ENCODE measurements at places on chromosomes 1 and 21.
A peak's percentile ranks its signal among the peaks of the same experiment; 100 is the strongest.

GRCh38 chr1:23074012-23074411 lies 54.7 kb downstream of the KDM1A start:
- DNase-seq: peak; percentile 57

DNA sequence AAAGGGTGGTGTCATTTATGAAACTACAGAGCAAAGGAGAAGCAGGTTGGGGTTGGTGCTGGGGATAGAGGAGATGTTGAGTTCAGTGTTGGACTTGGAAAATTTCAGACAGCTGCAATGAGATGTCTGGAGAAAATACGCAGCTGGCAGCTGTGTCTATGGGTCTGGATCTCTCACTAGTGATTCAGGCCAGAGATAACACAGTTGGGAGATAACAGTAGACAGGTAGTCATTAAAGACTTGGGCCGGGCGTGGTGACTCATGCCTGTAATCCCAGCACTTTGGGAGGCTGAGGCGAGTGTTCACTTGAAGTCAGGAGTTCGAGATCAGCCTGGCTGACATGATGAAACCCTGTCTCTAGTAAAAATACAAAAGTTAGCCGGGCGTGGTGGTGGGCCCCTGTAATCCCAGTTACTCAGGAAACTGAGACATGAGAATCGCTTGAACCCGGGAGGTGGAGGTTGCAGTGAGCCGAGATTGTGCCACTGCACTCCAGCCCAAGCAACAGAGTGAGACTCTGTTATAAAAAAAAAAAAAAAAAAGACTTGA lies 2.5 kb upstream of the TFAP2E start:
- DNase-seq: no peak

- DNase-seq: no peak
These were observed 176.0 kb downstream of the C1orf21 start for GRCh38 chr1:184562806-184563205.

- no peak for DNase-seq
These were observed 19.5 kb downstream of the FOXJ3 start for GRCh38 chr1:42315500-42315899.

GRCh38 chr1:9589144-9589718 lies 520 bp downstream of the TMEM201 start:
- peak; percentile 7 for DNase-seq

- DNase-seq: peak; percentile 72
These were observed 180.3 kb upstream of the DMRTA2 start for GRCh38 chr1:50603274-50604271.

GRCh38 chr1:59978511-59978910 lies 51.9 kb upstream of the CYP2J2 start:
- no peak for DNase-seq

GRCh38 chr1:1013922-1014648 lies 788 bp downstream of the ISG15 start:
- peak; percentile 79 for DNase-seq

- DNase-seq: no peak
These were observed 62.1 kb downstream of the HSPG2 start for GRCh38 chr1:21874778-21875547.

GRCh38 chr1:29785554-29785953 lies 549.2 kb downstream of the PTPRU start:
- no peak for DNase-seq

DNA sequence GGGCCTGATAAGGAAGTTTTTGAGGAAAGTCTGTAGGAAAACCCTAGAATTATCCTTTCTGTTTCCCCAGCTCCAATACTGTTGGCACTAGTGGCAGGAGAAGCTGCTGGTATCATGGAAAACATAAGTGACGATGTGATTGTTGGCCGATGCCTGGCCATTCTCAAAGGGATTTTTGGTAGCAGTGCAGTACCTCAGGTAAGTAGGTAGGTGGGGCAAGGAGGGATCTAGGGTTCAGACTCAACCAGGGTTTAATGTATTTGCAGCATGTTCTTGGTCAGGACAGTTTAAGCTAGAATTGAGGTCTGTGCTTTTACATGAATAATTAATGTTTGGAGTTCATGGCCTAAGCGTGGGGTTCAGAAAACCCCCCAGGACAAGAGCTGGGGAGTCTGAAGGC lies 62.1 kb downstream of the KDM1A start:
- DNase-seq: peak; percentile 39

DNA sequence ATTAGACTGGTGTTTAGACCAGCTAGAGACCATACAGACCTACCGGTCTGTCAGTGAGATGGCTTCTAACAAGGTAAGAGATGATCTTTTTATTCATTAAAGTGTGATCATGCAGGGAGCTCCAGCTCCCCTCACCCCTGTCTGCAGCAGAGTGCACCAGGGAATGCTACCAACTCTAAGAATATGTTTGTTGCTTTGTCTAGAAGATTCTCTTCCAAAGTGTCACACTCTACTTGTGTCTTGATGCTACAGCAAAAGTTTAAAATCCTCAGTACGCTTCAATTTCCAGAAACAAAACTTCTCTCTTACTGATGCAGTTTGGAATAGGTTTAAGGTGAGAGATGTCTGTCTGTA lies 201.4 kb upstream of the SGIP1 start:
- no peak for DNase-seq

DNA sequence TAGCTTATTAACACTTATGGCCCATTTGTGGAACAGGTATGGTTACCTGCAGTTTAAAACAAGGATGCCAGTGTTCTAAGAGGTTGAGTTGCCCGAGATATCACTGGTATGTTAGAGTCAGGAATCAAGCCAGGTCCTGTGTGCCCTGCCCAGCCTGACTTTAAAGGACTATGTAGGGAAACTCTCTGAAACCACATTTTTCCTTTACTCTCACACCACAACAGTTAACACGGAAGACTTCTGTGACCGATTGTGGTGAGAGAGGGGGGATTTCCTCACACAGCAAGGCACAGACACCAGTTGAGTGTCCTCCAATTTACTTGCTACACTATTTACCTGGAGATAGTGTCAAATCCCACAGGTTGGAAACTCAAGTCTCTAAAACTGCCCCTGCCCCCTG lies 47.8 kb downstream of the UCK2 start:
- no peak for DNase-seq

- no peak for DNase-seq
These were observed 110.6 kb downstream of the NPHP4 start for GRCh38 chr1:5881526-5882222.
